ENCODE measurements at places on chromosomes 13 and 19.

- DNase-seq = no peak
These were observed 16.0 kb downstream of the MAG start for GRCh38 chr19:35307931-35308330.

GRCh38 chr13:84366506-84366905, 484.2 kb upstream of the SLITRK1 start:
- DNase-seq = peak; percentile 57

- no peak for DNase-seq
These were observed 1.4 kb downstream of the SIAH3 start for GRCh38 chr13:45850027-45850613.

- DNase-seq = no peak
These were observed 31.5 kb downstream of the RBM26 start for GRCh38 chr13:79374578-79374977.

- DNase-seq = no peak
These were observed 44.4 kb downstream of the KLF5 start for GRCh38 chr13:73103238-73103637.

DNA sequence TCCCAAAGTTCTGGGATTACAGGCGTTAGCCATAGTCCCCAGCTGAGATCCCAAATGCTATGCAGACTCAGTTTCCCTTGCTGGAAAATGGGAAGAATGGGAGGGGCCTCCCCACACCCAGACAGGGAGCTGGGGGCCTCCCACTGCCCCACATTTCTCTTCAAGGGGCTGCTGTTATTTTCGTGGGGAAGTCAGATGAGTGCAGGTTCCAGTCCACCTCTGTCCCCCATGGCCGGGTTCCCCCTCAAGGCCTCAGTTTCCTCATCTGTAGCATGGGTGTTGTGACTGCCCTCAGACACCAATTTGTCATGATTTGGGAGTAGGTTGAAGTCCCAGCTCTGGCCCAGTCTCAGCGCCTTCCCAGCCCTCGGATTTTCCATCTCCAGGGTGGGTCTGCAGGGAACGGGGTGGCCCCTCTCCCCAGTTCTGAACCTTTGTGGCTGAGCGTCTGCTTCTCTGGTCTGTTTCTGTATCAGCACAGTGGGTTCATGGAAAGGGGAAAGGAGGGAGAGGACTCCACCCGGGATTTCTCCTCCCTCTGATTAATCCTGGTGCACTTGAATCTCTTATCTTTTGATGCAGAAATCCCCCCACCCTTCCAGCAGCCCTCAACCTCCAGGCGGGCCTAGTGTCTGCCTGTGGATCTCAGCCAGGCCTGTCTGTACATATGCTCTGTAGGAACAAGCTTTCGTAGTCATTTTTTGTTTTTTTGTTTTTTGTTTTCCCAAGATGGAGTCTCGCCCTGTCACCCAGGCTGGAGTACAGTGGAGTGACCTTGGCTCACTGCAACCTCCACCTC, 12.2 kb downstream of the NFIC start:
- no peak for DNase-seq

DNA sequence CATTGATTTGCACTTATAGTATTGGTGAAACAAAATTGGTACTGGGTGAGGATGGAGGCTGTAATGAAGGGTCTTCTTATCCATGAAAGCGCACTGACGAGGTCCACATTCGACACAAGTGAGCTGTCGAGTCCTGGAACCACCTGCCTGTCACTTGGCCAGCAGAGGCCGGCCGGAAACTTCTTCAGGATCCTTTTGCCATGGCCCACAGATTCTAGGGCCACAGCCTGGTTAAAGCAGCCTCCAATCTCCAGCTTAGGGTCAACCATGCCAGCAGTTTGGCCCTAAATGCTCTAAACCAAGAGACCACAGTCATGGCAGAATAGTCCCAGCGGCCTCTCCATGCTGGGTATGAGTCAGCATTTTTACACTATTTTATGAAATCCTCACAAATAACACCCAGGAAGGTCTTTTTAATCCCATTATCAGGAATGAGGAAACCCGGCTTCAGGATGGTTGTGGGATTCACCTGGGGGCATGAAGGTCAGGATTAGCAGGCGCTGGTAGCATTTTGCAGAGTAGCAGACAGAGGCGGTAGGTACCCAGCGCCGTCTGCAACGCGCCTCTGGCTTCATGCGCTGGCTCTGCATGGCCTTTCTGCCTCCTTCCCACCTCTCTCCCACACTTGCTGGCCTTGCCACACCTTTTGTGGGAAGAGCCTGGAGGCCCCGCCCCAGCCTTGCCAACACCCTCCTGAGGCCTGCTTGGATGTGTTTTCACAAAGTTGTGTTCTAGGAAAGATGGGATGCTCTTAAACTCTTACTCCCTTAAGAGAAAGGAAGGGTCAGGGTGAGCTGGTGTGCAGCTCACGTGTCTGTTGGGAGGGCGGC, 15.2 kb downstream of the GAS6 start:
- no peak for DNase-seq

DNA sequence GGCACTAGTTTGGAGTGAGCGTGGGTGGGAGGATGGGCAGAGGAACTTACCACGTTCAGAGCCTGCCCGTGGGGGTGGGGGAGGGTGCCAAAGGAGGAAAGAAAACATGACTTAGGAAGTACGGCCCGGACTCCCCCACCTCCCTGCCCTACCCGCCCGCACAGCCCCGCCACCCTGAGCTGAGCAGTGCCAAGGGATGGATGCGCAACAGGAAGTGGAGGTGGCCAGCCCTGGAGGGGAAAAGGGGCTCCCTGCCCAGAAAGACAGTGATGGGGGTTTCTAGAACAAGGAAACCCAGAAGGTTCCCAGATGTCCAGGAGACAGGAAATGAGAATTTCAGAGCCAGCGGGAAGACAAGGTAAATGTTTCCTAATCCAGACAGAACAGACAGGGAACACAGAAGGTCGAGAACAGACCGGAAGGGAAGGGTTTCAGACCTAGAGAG, 6.3 kb downstream of the TEAD2 start:
- DNase-seq = no peak

- no peak for DNase-seq
These were observed 1.6 kb downstream of the GRIK5 start for GRCh38 chr19:42068361-42068755.

GRCh38 chr19:4016486-4016885, 8.9 kb downstream of the PIAS4 start:
- DNase-seq = no peak

GRCh38 chr19:51020988-51021651, 1.6 kb upstream of the KLK10 start:
- peak; percentile 9 for DNase-seq

GRCh38 chr13:111385183-111385857, 64.9 kb downstream of the TEX29 start:
- DNase-seq = no peak

- no peak for DNase-seq
These were observed 86.1 kb downstream of the THSD1 start for GRCh38 chr13:52319876-52320275.

DNA sequence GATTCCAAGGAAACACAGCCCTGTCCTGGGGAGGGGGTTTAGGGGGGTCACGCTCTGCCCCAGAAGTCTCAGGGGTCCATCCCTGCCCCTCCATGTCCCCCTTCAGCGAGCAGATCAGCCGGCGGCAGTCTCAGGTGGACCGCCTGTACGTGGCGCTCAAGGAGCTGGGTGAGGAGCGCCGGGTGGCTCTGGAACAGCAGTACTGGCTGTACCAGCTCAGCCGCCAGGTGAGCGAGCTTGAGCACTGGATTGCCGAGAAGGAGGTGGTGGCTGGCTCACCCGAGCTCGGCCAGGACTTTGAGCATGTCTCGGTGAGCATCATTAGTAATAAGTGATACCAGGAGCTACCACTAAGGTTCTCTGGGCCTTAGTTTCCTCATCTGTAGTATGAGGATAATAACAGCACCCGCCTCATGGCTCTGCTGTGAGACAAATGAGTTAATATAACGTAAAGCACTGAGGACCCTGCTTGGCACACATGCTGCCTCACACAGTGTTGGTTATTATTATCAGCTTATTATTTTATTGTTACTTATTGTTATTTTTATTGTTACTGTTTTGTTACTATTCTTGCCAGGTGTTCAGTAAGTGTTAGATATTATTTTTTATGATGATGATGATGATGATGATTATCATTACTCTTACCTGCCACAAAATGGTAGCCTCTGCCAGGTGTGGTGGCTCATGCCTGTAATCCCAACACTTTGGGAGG, 20.5 kb upstream of the SHKBP1 start:
- DNase-seq = no peak

GRCh38 chr19:35231956-35232645, 3.6 kb upstream of the FAM187B start:
- no peak for DNase-seq

- DNase-seq = no peak
These were observed 1292.9 kb downstream of the PCDH9 start for GRCh38 chr13:65937251-65937650.

DNA sequence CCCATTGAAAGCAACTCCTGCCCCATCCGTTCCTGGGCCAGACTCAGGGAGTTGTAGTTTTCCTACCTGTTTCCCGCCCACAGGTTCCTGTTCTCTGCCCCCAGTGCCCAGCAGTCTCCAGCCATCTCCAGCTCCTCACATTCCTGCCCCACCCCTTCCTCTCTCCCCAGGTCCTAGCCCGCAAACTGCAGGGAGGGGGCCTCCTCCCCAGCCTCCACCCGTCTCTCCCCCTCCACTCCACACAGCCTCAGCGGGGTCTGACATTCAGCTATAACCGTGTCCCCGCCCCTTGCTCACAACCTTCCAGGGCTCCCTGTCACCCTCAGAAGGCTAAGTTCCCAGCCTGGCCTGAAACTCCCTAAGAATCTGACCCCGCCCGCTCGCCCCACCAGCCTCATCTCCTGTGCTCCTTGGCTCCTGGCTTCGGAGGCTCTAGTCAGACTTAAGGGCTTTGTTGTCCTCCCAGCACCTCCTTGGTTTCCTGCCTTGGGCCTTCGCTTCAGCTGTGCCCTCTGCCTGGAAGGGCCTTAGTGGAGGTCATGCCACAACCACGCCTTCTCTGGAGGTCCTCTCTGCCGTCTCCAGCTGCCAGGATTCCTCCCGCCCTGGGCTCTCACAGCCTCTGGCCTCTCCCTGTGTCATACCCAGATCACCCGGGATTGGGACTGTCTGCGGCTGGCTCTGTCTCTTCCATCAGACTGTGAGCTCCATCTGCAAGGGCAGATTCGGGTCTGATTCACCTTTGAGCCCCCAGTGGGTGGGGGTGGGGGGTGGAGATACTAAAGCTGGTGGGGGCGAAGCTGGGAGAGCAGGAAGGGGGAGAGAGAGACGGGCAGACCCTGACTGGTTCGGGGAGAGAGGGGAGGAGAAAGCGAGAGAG, 5.1 kb upstream of the SPACA6 start:
- DNase-seq = no peak

DNA sequence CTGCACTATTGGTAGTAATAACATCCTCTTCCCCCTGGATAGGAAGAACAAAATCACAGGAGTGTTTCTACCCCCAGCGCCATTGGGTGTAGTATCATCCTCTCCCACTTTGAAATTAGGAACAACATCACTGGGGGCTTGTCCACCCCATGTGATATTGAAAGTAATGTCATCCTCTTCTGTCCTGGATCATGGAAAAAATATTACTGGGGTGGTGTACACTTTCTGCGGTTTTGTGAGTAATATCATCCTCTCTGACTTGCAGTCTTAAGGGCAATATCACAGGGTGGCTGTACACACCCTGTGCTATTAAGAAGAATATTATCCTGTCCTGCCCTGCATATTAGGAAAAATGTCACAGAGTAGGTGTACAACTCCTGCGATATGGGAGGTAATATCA, 4.9 kb upstream of the RGCC start:
- DNase-seq = no peak

DNA sequence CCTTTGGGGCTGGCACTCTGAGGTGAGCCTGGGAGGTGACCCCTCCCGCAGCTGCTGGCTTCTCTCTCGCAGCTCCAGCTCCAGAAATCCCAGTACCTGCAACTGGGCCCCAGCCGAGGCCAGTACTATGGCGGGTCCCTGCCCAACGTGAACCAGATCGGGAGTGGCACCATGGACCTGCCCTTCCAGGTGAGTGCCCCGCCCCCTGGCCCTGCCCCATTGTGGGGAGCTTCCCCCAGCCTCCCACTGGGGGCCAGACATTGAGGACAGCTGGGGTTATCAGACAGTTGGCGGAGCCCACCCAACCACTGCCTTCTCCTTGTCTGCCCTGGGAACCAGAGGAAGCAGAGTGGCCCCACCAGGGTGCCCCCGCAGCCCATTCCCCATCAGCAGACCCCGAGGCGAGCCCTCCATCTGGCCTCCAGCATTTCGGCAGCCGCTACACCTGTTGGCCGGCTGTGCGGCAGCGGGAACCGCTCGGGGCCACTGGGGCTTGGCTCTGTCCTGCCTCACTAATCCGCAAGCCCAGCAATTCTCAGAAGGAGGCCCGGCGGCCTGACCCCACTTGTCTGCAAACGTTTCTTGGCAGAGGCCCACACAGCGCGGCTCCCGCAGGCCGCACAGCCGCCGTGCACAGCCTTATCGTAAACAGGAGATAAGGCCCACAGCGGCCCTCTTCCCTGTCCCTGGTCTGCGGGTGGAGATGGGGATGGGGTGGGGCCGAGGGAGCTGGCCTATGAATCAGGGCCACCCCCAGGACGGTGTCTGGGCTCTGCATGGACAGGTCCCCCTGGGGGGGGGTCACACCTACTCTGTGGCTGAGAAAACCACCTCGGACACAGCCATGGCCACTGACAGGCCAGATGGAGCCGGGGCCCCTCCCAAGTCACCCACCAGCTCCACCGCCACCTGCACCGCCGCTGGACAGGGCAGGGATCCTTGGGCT, 48.0 kb downstream of the COMP start:
- no peak for DNase-seq

DNA sequence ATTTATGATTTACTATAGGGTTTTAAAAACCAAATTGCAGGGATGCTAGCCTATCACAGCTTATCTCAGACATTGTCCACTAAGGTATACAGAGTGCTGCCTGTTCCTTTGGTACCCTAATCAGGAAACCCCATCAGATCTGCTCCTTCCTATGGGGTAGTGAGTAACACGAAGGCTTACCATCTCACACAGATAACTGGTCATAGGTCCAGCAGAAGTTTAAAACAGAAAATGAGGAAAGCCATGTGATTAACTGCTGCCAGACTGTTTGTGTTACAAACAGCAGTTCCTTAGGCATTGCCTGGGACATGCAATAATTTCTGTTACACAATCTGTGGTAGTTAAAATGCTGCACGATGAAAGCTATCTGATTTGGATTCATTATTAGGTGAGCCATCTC, 53.5 kb upstream of the ALOX5AP start:
- no peak for DNase-seq

DNA sequence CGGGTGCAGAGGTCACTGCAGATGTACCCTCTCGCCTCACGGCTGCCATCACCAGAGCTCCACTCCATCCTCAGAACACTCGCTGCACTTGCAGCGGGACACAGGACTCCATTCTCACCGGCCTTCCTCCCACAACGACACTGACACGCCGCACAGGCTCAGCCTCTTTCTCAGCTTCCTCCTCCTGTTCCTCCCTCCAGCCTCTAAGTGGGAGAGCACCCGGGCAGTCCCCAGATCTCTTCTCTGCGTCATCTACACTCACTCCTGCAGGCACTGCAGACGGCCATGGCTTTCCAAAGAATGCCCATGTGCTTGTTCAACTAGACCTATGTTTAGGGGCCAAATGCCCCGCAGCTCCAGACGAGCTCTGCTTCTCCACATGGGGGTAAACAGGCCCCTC, 14.3 kb upstream of the FKRP start:
- no peak for DNase-seq

GRCh38 chr19:32199501-32200040, 145.8 kb upstream of the ZNF507 start:
- no peak for DNase-seq

GRCh38 chr13:27821566-27821965, 29.3 kb downstream of the GSX1 start:
- DNase-seq = no peak

- no peak for DNase-seq
These were observed at the start of gene NCCRP1 for GRCh38 chr19:39196860-39197562. NCCRP1 (plus strand) TSS chr19:39196964; CDS start chr19:39196983, 19 bp downstream.

Measured in fibroblast of skin of left quadriceps (primary cell).